SK-N-MC (cell line): ENCODE measurements at places on chromosomes 1 and 21.

GRCh38 chr1:101444381-101444780, 207.6 kb downstream of the S1PR1 start:
- DNase-seq, result no peak

- DNase-seq, result no peak
These were observed 376.7 kb downstream of the S1PR1 start for GRCh38 chr1:101613546-101613945.

- DNase-seq, result no peak
These were observed 600 bp downstream of the ASTN1 start for GRCh38 chr1:177163844-177164379.

GRCh38 chr1:181499825-181500224, 16.5 kb downstream of the CACNA1E start:
- no peak for DNase-seq

GRCh38 chr1:235397733-235398132, 30.5 kb downstream of the TBCE start:
- no peak for DNase-seq

DNA sequence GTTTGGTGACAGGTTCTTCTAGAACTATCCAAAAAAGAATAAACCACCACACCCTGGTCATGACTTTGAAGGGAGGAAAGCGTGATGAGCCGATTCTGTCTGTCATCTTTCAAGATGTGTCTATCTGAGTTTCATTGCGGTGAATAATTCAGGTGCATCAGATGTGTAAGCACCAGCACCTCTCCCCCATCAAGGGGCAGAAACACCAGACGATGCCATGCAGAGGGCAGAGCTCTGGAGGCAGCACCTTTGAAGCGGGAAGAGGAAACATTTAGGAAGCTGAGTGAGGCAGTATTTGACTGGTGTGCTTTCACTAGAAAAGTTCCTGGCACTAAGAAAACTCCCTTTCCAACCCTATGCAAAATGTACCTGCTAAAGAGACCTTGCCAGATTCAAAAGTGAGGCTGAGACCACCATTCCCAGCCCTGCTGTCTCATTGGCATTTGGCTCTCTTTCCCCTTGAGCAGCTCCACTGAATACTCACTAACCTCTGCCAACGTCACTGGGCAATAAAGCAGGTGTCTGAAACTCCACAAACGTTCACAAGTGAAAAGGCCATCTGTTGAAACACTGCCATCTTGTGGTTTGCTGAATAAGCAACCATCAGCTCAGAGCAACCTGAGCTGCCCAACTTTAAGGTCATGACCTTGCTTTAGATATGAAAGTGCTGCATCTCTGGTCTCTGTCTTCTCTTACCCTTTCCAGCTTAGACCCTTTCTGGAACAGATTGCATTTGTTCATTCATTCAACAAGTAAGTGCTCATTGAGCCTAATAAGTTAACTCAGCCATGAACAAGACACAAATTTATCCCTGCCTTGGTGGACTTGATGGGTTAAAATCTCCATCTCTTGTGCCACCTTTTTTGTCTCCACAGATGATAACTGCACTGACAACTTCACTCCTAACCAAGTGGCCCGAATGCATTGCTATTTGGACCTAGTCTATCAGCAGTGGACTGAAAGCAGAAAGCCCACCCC, 228.6 kb downstream of the PAPPA2 start:
- DNase-seq, result no peak

DNA sequence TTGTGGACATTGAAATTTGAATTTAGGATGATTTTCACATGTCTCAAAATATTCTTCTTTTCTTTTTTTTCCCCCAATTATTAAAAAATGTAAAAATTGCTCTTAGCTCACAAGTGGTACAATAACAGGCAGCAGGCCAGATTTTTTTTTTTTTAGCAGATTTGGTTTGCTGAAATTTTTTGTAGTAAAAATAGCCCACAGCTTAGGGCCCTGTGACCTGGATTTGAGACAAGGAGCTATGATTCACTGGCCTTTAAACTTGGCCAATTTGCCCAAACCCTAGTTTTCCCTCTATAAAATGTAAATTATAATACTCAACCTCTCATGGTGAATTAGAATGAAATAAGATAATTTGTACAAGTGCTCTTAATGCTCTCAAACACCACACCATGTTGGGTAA, 253.8 kb downstream of the DYRK1A start:
- DNase-seq, result no peak
